ENCODE measurements at places on chromosomes 12 and 14.

GRCh38 chr14:52220924-52221811, 46.3 kb upstream of the PTGDR start:
- no peak for DNase-seq

DNA sequence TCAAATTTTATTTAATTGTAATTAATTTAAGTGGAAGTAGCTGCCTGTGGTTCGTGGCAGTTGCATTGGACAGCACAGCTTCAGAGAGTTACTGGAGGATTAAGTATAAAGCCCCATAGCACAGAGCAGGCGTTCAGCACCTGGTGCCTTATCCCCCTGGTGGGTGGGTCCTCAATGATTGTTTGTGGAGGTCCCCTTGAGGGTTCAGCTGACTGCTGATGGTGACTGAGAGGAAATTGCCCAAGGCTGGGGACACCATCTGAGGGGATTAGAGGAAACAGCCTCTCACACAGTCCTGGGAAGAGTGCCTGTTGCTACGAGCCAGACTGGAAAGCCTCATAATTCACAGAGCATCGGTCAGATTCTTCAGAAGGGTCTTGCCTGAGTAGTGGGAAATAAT, 83.4 kb upstream of the NOS1 start:
- DNase-seq = no peak

GRCh38 chr12:101231636-101232035, 21.6 kb upstream of the SLC5A8 start:
- DNase-seq = no peak

DNA sequence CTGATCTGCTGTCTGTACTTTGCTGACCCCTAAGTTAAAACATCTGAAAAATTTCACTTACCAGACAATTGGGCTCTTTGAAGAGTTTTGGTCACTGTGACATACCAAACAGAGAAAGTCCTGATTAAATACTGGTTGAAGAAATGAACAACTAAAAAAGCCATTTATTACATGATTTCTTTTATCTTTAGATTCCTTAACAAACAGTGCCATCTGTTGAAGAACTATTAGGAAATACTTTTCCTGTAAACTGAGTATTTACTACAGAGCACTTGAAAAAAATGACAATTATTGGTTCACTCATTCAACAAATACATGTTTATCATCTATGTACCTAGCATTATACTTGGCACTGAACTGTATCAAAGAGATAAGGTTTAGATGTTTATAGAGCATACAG, 6.5 kb upstream of the WASHC4 start:
- no peak for DNase-seq

DNA sequence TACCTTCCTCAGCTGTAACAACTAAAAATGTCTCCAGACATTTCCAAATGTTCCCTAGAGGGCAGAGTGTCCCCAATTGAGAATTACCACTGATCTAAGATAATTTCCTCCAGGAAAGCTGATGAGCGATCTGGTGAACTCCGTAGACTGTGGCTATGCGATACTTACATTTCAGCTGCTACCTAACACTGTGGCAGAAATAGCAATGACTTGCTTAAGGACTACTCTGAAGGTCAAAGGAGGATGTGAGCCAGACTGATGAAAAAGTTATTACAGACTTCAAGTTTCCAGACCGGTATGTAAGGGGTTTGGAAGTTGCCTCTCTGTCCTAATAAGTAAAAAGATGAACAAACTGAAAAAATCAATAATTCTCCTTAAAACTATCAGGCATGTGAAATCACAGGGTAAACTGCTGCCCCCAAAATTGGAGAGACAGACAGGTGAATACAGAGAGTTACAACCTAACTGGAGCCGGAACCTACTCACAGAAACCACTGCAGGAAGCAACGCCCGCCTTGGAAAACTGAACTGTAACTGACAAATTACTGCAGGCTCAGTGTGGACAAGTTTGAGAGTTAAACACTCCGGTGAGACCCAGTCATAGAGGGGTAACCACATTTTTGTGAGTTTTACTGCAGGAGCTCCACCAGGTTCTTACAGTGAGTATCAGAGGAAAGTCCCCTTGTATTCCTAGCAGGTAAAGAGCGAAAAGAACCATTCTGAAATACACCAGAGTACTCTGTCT, 60.0 kb upstream of the PARP11 start:
- DNase-seq = no peak

DNA sequence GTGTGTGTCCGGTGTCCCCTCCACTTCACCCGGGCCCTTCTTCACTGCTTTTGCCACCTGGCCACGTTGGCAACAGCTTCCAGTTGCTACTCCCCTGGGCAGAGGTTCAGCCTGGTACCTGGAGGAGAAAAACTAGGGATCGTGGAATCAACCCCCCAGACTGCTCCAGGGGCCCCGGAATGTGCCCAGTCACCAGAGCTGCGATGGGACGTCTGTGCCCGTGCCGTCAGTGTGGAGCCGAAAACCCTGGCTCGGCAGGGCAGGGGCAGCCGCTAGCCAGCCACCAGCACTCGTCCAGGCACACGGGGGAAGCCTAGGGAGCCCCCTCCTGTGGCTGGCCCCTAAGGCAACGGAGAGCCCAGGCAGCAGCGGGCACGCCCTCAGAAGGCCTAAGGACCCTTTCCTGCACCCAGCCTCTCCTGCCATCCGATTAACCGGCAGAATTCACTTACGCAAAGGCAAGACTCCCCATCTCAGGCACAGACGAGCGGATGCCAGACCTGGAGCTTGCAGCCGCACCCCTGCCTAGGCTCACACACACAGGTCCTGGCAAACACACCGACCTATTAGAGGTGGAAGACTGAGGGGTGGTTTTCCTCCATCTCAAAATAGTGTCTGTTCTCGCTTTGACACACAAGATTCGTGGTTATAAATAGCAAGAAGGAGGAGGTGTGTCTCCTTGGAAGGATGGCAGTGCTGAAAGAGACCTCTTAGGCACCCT, 62.6 kb downstream of the FBXL14 start:
- DNase-seq = no peak

Data from activated CD8-positive, alpha-beta memory T cell treated with anti-CD3 and anti-CD28 coated beads for 1 hour (primary cell).